ENCODE measurements at places on chromosomes 4 and X.

GRCh38 chrX:119036107-119037029, 36.4 kb upstream of the CT47C1 start:
- DNase-seq: no peak

GRCh38 chrX:123184219-123184865, at the start of gene GRIA3:
Gene GRIA3 (plus strand): TSS chrX:123184278. CDS start chrX:123184536, 258 bp downstream.
- DNase-seq: no peak

- no peak for DNase-seq
These were observed 284.1 kb downstream of the ANTXR2 start for GRCh38 chr4:79788884-79789283.

DNA sequence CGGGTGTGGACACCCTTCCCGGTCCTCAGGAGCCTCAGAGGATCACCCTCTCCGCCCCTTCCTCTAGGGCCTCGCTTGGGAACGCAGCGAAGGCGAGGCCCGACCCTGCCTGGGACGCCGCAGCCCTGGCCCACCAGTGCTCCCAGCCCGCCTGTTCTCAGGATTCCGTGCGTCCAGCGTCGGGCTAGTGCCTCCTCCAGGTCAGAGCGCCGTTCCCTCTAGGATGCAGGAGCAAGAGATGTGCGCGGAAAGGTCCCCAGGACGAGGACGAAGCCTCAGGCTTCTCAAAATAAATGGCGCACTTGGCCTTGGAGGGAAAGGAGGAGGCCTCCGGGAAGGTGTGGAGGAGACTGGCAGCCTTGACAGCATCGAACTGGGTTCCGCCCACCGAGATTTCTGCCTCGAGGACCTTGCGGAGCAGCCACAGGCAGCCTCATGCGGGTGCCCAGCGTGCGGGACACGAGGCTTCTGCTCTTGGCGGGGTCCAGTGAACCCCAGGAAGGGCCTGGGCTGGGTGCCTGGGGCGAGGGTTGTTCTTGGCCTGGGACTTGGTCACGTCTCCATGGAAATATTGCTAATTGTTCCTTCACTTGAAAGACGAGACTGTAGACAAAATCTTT, 35.1 kb downstream of the PITX2 start:
- no peak for DNase-seq

DNA sequence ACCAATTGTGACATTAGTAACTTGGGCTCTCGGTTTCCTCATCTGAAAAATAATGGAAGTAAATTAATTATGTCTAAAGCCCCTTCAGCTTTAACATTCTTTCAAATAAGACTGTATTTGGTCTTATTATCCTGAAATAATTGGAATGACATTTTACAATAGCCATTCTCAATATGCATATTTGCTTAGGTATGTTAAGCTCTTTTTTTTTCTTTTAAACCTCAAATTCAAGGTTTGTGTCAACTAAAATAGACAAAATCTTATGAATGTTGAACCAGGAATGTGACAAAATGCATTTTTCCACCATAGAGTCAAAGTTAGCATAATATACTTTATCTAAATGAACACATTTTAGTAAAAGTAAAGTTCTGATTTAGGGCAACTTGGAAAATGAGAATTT, 34.4 kb upstream of the TET2 start:
- DNase-seq: no peak

DNA sequence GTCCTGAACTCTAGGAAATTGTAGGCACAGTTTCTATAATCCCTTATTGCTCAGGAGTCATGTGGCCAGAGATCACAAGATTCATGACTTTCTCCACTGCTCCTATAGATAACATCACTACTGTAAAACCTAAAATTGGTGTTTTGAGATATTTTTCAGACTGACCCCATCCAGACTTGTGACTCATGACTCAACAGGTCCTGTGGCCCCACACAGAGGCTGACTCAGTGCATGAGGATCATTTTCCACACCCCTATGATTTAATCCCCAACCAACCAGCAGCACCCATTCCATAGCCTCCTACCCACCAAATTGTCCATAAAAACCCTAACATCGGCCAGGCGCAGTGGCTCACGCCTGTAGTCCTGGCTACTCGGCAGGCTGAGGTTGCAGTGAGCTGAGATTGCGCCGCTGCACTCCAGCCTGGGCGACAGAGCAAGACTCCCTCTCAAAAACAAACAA, 13.2 kb upstream of the XIAP start:
- no peak for DNase-seq

DNA sequence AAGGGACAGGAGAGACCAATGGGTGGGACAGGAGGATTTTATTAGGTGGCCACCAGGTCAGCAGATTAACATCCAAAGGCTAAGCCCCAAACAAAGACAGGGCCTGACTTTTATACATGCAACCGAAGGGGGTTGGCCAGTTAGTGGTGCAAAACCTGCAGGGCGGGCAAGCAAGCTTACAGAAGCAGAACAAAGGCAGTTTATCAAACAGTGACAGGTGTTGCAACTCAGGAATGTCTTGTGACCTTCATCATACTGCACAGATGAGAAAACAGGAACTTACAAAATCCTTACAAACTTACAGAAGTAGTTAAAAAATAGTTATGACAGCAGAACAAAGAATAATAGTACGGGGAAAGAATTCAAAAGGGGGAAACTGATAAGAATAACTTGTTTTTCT, 708.1 kb downstream of the GLUD2 start:
- DNase-seq: no peak

GRCh38 chr4:38188631-38189101, 228.5 kb downstream of the PTTG2 start:
- DNase-seq: no peak

DNA sequence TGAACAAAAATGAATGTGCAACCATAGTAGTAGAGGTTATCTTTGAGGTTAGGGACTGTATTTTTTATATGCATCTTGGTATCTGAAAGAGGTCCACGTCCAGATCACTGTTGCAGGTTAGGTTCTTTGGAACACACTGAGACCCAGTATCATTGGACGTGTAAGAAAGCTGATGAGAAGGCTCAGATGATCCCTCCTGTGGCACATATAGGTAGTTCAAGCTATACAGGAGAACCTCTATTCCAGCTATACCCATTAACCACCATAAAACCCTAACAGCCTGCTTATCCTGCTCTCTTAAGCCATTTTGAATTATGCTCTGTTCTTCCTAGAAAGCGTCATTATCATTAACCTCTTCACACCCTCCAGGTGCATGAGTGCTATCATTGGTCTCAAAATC, 930.7 kb upstream of the HS3ST1 start:
- no peak for DNase-seq

GRCh38 chr4:167452922-167453430, 218.7 kb upstream of the SPOCK3 start:
- DNase-seq: no peak

DNA sequence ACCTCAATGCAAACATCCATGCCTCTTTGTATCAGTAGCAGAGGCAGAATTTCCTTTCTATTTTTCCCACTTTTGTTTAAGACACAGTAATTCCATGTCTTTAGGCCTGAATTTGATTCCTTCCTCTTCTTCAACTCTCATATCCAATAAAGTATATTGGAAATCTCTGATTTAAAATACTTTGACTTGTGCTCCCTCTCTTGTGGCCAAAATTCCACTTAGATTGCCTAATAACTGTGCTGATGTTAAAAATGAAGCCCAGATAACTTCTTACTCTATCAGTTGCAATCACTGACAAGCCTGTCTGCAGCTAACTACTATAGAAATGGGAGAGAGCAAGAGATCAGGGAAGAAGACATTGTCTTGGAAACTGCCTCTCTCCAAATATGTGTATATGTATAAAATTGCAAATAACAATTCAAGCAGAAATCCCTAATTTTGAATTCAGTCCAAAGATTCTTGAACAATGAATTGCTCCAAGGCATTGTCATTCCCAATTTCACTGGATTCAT, 163.5 kb upstream of the SPIN4 start:
- no peak for DNase-seq

GRCh38 chrX:103607364-103608305, at the start of gene TCEAL3:
Gene TCEAL3 (plus strand): TSS chrX:103607963. CDS start chrX:103609065, 1,102 bp downstream.
- DNase-seq: no peak

DNA sequence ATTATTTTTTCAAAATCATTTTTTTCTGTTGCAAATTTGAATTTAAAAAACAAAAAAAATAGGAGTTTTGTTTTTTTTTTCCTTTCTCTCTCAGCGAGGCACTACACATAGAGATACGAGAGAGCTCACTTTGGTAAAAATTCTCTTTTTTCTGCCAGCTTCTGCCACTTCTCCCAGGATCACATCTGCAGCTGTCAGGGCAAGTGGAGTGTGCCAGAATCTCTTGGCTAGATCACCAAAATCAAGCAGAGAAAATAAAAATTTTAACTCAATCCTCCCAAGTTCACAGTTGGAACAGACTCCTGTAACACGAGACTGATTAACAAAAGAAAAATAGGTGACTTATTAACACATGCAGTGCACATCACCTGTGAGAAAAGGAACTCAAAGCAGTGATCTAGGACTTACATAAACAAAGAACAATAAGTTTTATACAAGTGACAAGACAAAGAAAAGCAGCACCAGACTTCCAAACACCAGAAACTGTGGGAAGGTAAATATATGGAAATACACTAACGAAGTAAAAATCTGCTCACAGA, 213.2 kb upstream of the ZFP42 start:
- DNase-seq: no peak

DNA sequence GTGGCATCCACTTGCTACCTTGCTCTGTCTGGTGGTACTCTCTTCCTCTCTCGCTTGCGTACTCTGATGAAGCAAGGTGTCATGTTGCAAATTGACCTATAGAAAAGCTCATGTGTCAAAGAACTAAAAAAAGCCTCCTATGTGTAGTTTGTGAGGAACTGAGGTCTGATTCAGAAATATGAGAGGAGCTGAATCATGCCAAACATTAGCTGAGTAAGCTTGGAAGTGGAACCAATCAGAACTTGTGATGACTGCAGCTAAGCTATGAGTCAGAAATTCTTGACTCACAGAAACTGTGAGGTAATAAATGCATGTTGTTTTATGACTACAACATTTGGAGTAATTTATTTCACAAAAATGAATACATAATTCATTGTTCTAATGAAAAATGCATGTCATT, 2138.8 kb downstream of the PCDH7 start:
- DNase-seq: no peak

DNA sequence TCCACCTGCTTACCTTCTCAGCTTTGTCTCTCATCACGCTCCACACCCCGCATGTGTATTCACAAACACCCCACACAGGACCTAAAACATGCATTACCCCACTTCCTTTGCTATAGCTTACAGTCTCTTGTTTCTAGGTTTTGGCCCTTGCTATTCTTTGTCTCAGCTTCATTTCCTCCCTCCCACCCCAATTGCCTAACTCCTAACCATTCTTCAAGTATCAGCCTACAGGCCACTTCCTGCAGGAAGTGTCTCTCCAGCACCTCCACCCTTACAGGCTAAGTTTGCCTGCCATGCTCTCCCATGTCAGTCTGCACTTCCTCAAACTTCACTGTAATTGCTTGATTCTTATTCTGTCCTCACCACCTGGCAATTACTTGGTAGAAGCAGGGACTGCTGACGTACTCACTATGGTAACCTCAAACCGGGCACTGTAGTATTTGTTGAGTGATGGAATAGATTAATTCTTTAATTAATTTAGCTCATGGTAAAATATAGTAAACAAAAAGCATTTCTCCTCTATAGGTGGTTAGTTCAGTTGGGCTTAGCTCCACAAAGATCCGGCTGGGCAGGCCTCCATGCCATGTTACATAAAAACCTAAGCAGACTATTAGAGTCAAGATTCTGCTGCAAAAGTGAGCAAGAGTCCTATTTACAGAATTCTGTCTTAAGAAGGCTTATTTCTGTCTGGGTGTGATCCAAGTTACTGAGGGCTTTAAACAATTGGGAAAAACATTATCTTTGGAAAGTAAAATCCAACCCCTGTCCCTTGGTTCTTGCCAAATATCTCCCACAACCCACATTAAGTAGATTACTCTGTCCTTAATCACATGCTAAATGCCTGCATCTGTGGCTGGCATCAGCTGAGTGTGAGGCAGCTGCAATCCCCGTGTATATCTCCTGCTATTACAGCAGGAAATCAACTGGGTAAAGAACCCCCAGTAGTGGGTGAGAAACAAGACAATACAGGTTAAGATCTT, 124.7 kb upstream of the CPEB2 start:
- DNase-seq: no peak

DNA sequence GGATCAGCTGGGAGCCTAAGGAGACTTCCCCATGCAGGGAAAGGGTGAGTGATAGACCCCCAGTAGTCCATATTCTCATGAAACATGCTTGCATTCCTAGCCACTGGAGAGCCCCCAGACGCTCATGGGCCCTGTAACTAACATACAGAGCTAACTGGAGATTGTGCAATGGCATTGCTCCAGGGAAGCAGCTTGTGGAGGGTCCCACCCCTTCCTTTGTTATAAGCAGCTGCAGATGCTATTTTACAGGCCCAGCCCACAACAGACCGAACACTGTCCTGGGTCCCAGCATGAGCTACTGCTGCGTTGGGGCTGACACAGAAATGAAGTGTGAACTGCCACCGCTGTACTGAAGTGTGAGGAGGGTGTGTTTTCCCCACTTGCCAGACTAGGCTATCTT, 1465.7 kb upstream of the DIAPH2 start:
- no peak for DNase-seq

DNA sequence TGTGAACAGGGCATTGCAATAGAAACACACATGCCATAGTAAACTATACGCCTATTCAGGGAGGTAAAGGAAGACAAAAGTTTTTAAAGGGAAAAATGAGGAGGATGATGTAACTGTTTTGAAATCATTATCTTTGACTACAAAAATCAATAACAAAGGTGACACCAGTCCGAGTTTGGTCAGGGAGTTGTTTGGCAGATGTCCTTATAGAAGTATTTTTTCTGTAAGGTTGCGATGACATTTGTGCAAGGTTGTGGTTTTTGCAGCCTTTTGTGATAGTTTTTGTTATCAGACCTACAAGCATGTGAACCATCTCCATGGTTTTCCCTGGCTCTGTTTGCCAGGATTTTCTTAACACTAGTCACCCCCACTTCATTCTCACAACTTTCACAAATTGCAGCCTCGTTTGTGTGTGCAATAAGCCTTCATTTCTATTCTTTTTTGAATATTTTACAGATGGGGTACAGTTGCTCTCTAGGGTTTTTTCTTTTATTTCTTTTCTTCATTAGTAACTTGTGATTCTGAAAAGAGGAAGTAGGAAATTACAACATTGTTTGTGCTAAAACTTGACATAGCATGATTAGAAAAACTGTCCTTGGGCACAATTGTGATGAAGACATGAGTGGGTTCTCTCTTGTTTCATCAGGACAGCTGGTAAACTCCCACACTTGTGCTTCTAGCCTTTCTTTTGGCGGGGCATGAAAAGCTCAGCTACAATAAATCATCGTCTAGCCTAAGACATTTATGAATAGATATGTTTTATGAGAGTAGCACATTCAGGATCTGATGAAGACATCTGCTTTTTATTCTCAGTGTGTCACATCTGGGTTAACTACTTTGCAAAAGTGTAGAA, 60.2 kb upstream of the PNPLA4 start:
- no peak for DNase-seq

- DNase-seq: no peak
These were observed 6.5 kb upstream of the MRPL1 start for GRCh38 chr4:77856152-77856551.

- DNase-seq: no peak
These were observed 29.1 kb downstream of the RIPPLY1 start for GRCh38 chrX:106874075-106874474.

GRCh38 chr4:77022560-77023179, 53.1 kb downstream of the CCNI start:
- no peak for DNase-seq

GRCh38 chr4:26764231-26764630, 96.4 kb upstream of the STIM2 start:
- DNase-seq: no peak

GRCh38 chr4:69617083-69617694, 22.3 kb downstream of the UGT2A2 start:
- DNase-seq: no peak

All from activated T-helper 1 cell treated with anti-CD3 and anti-CD28 coated beads, Interleukin-2, amount 50 U/mL, for 16 hours (primary cell).